Ureter (tissue), 1 donor: ENCODE measurements at places on chromosomes 4 and X. TPM values are rescaled to one million over a fixed set of nuclear protein-coding genes. Genes with fewer than 3 reads are reported as not detected.

- DNase-seq, result no peak
Observed at GRCh38 chrX:136639506-136640176, 8.3 kb upstream of the CD40LG start.

DNA sequence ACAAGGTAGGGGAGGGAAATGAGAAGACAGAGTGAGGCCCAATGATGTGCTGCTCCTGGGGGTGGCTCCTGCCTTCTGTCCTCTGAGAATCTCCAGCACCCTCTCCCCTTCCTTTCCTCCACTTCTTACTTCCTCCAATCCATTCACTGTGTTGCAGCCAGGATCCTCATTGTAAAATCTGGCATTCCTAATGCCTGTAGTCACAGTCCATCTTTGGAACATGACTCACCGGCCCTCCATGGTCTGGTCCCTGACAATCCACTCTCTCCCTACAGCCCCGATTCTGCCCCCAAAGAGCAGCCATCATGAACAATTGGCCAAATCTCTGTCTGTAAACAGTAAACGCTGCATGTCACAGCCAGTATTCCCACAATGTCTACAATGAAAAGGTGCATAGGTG lies 72.9 kb downstream of the CLNK start:
- DNase-seq, result no peak

DNA sequence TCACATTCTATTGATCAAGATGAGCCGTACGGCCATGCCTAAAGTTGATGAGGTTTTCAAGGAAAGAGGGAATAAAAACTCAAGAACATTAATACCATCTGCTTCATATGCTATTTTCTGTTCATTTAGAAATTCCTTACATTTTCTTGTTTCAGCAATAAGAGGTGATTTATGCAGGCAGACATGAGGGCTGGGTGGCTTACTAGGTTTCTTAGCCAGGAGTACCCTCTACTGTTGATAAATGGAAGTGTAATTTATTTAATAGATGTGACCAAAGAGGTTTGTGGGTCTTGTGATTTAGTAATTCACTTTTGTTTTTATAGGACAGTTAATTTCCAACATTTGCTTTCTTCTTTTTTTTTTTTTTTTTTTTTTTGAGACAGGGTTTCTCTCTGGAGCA lies 6.4 kb upstream of the SMIM9 start:
- no peak for DNase-seq

GRCh38 chr4:184475096-184475461 lies 729 bp upstream of the IRF2 start:
- peak; percentile 70 for DNase-seq

GRCh38 chr4:108114503-108114902 lies 54.2 kb downstream of the LEF1 start:
- no peak for DNase-seq

MAGEA2B gene
- not detected for total RNA-seq

RNF128 gene
- total RNA-seq, result 67.6 TPM
